Cardiac fibroblast (primary cell): ENCODE measurements at places on chromosomes 7 and 10.

GRCh38 chr7:107108793-107109371 lies 59.9 kb upstream of the HBP1 start:
- DNase-seq = no peak

- DNase-seq = no peak
These were observed 56.7 kb downstream of the C10orf120 start for GRCh38 chr10:122642726-122643605.

- no peak for DNase-seq
These were observed 16.6 kb upstream of the SLC18A3 start for GRCh38 chr10:49593564-49593875.

- DNase-seq = no peak
These were observed 656.3 kb upstream of the CELF2 start for GRCh38 chr10:10361301-10361885.

- DNase-seq = peak; percentile 56
These were observed 199.6 kb upstream of the CELF2 start for GRCh38 chr10:10818082-10818481.

- no peak for DNase-seq
These were observed 434.6 kb upstream of the SEMA3A start for GRCh38 chr7:84629216-84629615.

DNA sequence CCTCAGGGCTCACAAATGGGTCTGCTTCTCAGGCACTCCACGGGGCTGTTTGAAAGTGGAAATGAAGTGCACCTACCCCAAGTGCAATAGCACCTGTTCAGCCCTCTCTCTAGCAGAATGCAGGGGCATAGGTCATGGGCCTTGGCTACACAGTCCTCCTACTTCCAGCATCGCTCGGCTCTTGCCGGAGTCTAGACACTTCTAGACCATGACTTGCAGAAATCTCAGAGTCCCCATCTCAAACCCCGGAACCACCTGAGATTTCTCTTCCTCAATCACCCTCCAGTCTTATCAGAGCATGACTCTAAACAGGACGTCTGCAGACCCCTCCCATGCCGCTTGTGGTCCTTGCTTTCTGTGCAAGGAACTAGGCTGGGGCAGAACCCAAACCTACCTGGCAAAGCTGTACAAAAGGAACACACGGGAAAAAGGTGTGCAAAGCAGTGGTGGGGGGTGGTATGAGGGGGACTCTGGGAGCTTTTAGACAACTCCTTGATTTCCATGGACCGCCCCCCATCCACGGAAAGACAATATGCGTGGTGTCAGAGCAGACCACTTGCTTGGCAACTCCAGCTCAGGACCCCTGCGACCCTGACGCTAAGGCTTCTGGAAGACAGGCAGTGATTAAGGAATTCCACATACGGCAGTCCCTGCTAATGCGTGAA lies 13.8 kb downstream of the TMEM273 start:
- no peak for DNase-seq

- peak; percentile 75 for DNase-seq
These were observed 4.5 kb upstream of the DGKI start for GRCh38 chr7:137850972-137851945.

DNA sequence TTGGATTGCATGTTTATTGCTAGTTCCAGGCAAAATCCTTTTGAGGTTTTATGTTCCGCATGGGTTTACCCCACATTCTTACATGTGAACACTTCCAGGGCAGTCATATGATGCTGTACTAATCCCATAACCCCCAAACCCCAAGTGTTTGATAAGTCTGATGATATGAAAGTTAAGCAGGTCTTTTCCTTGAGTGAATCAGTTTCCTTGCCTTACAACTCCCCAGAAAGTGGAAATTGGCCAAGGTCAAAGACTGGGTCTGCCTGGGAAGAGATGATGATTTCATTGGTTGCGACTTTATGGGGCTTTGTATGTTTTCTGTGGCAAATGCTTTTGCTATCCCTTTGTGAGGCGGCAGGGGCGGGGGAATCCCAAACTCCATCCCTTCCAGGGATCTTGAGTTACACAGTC lies 24.7 kb downstream of the AFAP1L2 start:
- no peak for DNase-seq

- peak; percentile 51 for DNase-seq
These were observed 29.1 kb downstream of the SPOCK2 start for GRCh38 chr10:72058989-72059842.

DNA sequence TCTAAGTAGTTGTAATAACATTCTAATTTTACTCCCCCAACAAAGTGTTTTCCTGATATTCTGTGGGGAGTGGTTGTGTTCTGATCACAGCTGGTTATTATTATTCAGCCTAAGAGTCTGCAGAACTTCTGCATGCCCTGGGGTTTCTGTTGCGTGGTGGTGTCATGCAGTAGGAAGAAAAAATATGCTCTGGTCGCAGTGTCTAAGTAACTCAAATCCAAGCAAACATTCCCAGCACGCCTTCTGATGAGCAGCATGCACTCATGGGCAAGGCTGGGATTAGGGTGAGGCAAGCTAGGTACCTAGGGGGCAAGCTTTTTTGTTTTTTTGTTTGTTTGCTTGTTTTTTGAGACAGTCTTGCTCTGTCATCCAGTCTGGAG lies 112.8 kb upstream of the KMT2E start:
- no peak for DNase-seq

DNA sequence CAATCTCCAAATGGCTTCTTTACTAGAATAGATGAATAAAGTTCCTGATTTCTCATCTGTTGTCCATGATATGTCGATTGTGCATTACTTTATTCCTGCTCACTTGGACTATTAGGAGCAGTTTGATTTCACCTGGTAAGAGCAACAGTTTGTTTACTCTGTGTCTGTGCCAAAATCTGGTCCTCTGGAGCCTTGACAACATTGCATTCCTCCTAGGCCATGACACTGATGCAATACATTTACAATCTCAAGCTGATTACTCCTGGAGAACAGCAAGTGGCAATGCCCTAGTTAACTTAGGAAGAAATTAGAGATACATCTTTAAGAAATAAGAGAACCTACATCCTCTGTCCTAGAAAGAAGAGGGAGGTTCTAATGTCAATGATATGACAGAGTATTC lies 71.8 kb downstream of the SGCE start:
- DNase-seq = peak; percentile 40

DNA sequence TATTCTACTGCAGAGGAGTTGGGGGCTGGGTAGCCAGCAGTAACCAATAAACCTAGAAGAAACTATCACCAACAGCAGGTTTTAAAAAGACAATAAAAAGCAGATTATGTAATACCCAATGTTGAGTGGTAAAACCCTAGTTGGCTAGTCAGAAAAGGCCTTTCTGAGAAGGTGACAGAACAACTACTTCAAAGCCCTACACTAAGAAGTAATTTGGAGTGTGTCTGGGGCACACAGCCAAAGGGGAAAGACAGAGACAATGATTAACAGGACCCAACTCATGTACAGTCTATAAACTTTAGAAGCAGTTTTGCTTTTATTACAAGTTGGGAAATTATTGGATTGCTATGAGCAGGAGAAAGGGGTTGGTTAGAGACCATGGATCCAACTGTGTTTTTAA lies 77.2 kb upstream of the TMEM106B start:
- no peak for DNase-seq

GRCh38 chr7:122300211-122300932 lies 4.2 kb downstream of the FEZF1 start:
- DNase-seq = peak; percentile 32

DNA sequence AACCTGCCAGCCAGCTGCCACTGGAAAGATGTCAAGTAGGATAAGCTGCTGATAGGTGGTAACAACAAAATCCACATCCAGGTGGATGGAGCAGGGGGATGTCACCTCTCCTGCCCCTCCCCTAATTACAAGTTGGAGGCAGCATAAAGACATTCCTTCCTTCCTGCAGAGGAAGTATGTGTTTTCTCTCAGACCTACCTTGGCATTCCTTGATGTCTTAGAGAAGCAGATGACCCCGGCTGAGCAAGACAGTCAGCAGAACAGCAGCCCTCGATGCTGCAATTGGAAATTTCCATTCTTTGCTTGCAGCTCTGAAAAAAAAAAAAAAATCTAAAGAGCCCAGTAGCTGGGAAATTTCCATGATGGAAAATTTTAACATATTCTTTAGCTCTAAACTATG lies 137.5 kb upstream of the MKLN1 start:
- DNase-seq = no peak

DNA sequence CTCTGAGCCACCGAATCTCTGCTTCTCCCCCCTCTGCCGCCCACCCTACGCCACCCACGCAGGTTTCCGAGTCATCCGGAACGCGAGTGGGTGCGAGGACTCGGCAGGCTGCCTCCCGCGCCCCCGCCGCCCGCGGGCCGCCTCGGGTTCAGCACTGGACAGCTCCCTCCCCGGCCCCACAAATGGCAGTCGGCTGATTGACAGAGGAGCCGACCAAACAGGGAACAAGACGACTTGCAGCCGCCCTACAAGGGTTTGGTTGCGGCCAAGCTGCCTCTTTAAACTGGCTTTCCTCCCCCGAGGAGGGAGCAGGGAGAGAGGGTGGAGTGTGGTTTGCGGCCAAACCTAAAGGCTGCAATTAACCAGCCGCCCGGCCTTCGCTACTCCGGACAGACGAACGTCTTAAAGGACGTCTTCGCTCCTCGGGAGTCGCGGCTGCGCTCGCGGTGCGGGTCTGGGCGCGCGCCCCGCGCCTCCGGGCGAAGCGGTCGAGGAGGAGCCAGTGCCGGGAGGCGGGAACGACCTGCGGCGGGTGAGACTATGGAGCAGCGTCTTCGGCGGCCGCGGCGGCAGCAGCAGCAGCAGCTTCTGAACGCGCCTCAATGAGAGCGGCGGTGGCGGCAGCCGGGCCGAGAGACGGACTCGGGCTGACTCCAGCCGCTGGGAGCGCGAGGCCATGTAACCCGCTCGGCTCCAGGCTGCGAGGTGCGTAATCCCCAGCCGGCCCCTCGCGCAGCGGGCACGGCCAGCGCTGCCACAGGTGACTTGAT lies at the start of gene GPR158:
TSS of gene GPR158 (plus strand) at position 541 of the 770 bp plus-strand sequence. CDS start 420 bp downstream, outside the sequence.
- peak; percentile 94 for DNase-seq

GRCh38 chr10:62577666-62578291 lies 203.6 kb downstream of the ZNF365 start:
- DNase-seq = no peak

DNA sequence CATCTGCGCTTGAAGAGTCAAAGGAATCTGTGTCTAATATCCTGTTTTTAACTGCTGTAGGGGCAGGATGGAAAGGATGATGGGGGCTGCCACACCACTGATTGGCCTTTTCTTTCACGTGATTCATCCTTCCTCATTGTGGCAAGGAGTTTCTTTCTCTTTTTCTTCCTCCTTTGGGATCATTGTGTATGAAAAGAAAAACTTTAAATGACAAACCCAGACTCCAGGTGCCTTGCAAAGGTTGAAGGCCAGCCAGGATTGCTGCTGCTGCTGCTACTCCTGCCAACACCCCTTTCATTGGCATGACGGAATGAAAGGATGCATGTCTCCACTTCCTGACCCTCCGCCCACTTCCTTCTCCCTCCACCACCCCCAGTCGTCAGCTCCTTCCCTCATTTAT lies 6.5 kb upstream of the OIT3 start:
- DNase-seq = peak; percentile 43

- DNase-seq = no peak
These were observed 481.0 kb downstream of the PLXNA4 start for GRCh38 chr7:132095111-132095765.

DNA sequence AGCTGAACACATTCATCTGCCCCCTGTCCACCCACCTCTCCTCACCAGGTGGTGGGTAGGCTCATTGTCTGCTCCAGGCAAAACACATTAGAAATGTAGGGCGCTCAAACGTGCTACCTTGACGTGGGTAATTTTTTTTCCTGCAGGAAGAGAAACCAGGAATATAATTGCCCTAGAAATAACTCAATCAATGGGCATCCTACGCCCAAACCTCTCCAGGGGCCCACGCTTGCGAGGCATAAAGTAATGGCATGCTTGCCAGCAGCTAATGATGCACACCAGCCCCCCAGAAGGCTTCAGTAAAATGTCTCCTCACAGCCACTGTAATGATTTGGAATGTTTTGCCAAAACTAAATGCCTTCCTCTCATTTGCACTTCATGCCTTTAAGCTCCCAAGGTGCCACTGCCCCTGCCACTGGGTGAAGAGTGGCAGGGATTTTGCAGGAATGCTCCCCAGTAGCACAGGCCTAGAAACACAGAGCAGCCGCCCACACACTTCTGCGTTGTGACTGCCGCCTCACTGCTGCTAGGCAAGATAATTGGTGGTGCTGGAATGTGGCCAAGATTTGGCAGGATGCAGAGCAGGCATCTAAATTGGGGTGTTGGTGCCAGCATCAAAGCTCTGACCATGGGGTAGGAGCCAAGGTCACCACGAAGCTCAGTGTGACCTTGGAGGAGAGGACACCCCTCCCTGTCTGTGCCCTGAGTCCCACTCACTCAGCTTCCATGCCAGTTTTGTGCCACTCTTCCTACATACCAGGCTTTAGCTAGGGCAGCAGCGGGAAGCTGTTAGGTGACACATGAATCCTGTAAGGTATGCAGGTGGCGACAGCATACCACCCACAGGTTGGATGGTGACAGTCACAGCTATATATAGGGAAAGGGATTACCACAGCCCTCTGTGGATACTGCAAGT lies 48.7 kb upstream of the PPP1R3C start:
- peak; percentile 36 for DNase-seq

GRCh38 chr10:64771253-64772050 lies 1250.3 kb downstream of the REEP3 start:
- DNase-seq = no peak

- peak; percentile 30 for DNase-seq
These were observed 1.3 kb downstream of the PPIF start for GRCh38 chr10:79348640-79348988.

GRCh38 chr7:69598081-69598486 lies at the start of gene AUTS2:
Gene AUTS2 (plus strand): TSS chr7:69598475. CDS start chr7:69599654, 1,179 bp downstream.
- DNase-seq = peak; percentile 41
